HFFc6 (cell line): ENCODE measurements at places on chromosomes 4 and X.

- peaks cover 9% of the 10 kb centered on the region for H3K27me3 ChIP-seq
- H3K36me3 ChIP-seq = no peaks in the 10 kb centered on the region
- no peak overlapping the region for H3K27ac ChIP-seq
- H3K4me3 ChIP-seq = no peak overlapping the region
- H3K4me1 ChIP-seq = no peaks in the 10 kb centered on the region
Observed at GRCh38 chr4:5455003-5455585, 253.3 kb downstream of the EVC2 start.

DNA sequence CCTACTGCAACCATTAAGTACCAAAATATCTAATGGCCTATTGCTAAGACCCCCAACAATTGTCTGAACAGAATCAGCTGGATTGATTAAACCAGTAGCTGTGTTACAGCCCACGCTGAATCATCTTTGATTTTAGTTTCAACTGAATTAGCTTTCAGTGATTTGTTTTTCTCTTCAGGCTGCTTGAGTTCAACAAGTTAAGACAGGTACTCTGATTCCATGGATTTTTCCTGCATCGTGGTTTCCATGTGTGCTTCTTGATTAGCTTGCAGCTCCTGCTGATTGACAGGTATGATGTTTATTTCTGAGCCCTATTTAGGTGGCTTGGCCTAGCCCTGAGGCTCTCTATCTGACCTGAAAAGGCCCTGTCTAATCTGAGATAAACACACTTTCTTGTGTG, 91.3 kb downstream of the GUCY2F start:
- no peaks in the 10 kb centered on the region for H3K27me3 ChIP-seq
- H3K4me3 ChIP-seq = no peak overlapping the region
- H3K36me3 ChIP-seq = no peaks in the 10 kb centered on the region
- no peaks in the 10 kb centered on the region for H3K4me1 ChIP-seq
- no peak for DNase-seq
- no peak overlapping the region for H3K27ac ChIP-seq

- peak; percentile 1 for DNase-seq
- H3K36me3 ChIP-seq = no peaks in the 10 kb centered on the region
- no peak overlapping the region; the same call in 1 of the 2 replicates for H3K4me3 ChIP-seq
- no peak overlapping the region; the same call in 1 of the 2 replicates for H3K27ac ChIP-seq
- no peaks in the 10 kb centered on the region; the same call in none of the 2 replicates for H3K27me3 ChIP-seq
Observed at GRCh38 chr4:78379991-78380729, 171.4 kb upstream of the ANXA3 start.

- H3K4me1 ChIP-seq = peaks cover 78% of the 10 kb centered on the region
- no peaks in the 10 kb centered on the region for H3K27me3 ChIP-seq
- peak overlapping the region; percentile 1; the same call in 1 of the 2 replicates for H3K4me3 ChIP-seq
- H3K36me3 ChIP-seq = peaks cover 18% of the 10 kb centered on the region; the same call in 1 of the 2 replicates
- no peak for DNase-seq
- no peak overlapping the region for H3K27ac ChIP-seq
Observed at GRCh38 chr4:156898373-156899117, 73.1 kb downstream of the PDGFC start.

GRCh38 chr4:108937066-108937465, 174.2 kb upstream of the ETNPPL start:
- H3K27ac ChIP-seq = no peak overlapping the region
- peak; percentile 22 for DNase-seq
- peak overlapping the region; percentile 50 for H3K4me3 ChIP-seq
- H3K36me3 ChIP-seq = no peaks in the 10 kb centered on the region
- H3K4me1 ChIP-seq = peaks cover 14% of the 10 kb centered on the region

GRCh38 chr4:188387179-188387791, 248.0 kb downstream of the TRIML1 start:
- no peaks in the 10 kb centered on the region; the same call in 1 of the 2 replicates for H3K4me1 ChIP-seq
- H3K36me3 ChIP-seq = peaks cover 4% of the 10 kb centered on the region; the same call in 1 of the 2 replicates
- peak overlapping the region; percentile 6; the same call in 1 of the 2 replicates for H3K4me3 ChIP-seq
- no peak overlapping the region for H3K27ac ChIP-seq

- no peaks in the 10 kb centered on the region; the same call in 1 of the 2 replicates for H3K27me3 ChIP-seq
- no peaks in the 10 kb centered on the region for H3K36me3 ChIP-seq
- peaks cover 28% of the 10 kb centered on the region for H3K4me1 ChIP-seq
- no peak overlapping the region for H3K4me3 ChIP-seq
Observed at GRCh38 chr4:80931631-80932081, 98.9 kb upstream of the BMP3 start.

DNA sequence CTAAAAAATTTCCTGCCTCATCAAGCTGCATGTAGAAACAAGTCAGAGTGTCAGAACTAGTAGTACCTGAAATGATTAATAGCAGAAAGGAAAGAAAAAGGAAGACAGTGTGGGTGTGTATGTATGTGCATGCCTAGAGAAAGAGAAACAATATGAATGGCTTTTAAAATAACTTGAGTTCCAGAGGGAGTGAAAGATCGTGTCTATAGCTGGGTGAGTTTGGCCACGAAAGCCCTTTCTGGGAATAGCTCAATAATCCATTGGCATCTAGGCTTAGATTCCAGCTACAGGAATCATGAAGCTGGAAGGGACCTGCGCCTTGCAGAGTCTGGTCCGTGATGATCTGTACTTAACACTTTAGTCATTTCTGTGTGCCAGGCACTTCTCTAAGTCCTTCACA, 195.6 kb downstream of the RAPGEF2 start:
- H3K4me3 ChIP-seq = peak overlapping the region; percentile 81
- peak; percentile 68 for DNase-seq
- peaks cover 52% of the 10 kb centered on the region for H3K4me1 ChIP-seq
- peaks cover 9% of the 10 kb centered on the region for H3K36me3 ChIP-seq
- no peaks in the 10 kb centered on the region; the same call in none of the 2 replicates for H3K27me3 ChIP-seq

- H3K27me3 ChIP-seq = no peaks in the 10 kb centered on the region
- no peak overlapping the region for H3K27ac ChIP-seq
- H3K4me3 ChIP-seq = no peak overlapping the region
Observed at GRCh38 chrX:87515836-87516235, 1.8 kb upstream of the KLHL4 start.

GRCh38 chr4:41640906-41641305, 102.9 kb downstream of the LIMCH1 start:
- no peak for DNase-seq
- H3K4me1 ChIP-seq = peaks cover 65% of the 10 kb centered on the region
- peaks cover 4% of the 10 kb centered on the region; the same call in 1 of the 2 replicates for H3K36me3 ChIP-seq
- no peak overlapping the region for H3K27ac ChIP-seq
- peaks cover 14% of the 10 kb centered on the region for H3K27me3 ChIP-seq
- H3K4me3 ChIP-seq = no peak overlapping the region

DNA sequence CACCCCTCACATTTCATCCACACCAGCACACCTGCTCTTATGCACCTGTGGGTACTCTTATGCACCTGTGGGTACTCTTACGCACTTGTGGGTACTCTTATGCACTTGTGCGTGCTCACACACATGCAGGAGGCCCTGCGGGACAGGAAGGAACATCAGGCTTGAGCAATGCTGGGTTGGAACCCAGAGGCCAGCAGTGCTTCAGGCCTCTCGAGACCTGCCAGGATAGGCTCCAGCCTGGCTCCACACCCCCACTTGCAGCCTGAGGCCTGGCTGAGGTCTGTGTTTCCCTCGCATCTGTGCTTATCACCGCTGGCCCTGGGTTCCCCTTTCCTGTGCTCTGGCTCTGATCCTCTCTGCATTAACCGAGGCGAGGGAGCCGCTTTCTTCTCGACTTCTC, 34.7 kb downstream of the SORCS2 start:
- no peaks in the 10 kb centered on the region for H3K4me1 ChIP-seq
- no peak overlapping the region for H3K4me3 ChIP-seq
- peaks cover 36% of the 10 kb centered on the region for H3K27me3 ChIP-seq
- no peak for DNase-seq
- no peaks in the 10 kb centered on the region for H3K36me3 ChIP-seq

DNA sequence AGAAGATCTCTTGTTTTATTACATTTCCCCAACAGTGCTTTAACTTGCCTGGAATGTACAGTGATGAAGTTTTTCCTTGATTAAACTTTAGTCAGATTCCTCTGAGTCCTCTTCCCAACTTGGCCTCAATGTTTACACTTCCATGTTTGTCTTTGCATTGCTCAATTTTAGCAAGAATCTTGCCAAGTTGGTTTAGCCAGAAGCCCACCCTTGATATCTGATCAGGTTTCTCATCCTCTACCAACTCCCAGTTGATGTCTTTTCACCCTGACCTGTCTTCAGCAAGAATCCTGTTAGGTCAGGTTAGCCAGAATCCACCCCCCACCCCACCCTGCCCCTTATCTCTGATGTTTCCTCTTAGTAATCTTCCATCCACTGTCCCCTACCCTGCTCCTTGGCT, 120.9 kb downstream of the MBNL3 start:
- no peak for DNase-seq
- H3K4me1 ChIP-seq = no peaks in the 10 kb centered on the region
- no peak overlapping the region for H3K27ac ChIP-seq
- H3K4me3 ChIP-seq = no peak overlapping the region

- peaks cover 6% of the 10 kb centered on the region; the same call in 1 of the 2 replicates for H3K36me3 ChIP-seq
- peak overlapping the region; percentile 86 for H3K4me3 ChIP-seq
- peaks cover 10% of the 10 kb centered on the region for H3K4me1 ChIP-seq
- no peaks in the 10 kb centered on the region; the same call in 1 of the 2 replicates for H3K27me3 ChIP-seq
- DNase-seq = peak; percentile 1
- H3K27ac ChIP-seq = peak overlapping the region; percentile 69
Observed at GRCh38 chrX:48540028-48540375, 488 bp downstream of the TBC1D25 start.
